ENCODE measurements at places on chromosomes 6 and 20.

GRCh38 chr6:2744209-2744771 lies 6.4 kb downstream of the MYLK4 start:
- no peak for DNase-seq

GRCh38 chr6:43970913-43971775 lies 156.1 kb downstream of the MRPL14 start:
- DNase-seq, result peak; percentile 44

DNA sequence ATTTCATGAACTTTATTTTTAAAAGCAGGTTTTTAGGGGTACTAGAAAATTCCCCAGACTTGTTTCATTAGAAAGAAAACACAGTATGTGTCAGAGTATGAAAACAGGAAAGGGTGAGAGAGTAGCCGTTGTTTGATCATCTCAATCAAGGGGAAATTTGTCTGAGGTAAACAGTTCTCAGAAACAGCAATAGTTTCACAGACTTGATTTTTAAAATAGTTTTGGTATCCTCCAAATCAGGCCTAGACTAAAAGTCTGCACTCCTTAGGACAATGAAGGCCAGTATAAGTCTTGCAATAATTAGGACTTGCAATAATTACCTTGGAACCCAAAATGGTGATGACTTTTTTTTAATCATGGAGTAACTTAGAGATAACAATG lies 176.6 kb upstream of the TAB2 start:
- DNase-seq, result no peak

- DNase-seq, result no peak
These were observed 29.0 kb upstream of the VSTM2L start for GRCh38 chr20:37873884-37874283.

DNA sequence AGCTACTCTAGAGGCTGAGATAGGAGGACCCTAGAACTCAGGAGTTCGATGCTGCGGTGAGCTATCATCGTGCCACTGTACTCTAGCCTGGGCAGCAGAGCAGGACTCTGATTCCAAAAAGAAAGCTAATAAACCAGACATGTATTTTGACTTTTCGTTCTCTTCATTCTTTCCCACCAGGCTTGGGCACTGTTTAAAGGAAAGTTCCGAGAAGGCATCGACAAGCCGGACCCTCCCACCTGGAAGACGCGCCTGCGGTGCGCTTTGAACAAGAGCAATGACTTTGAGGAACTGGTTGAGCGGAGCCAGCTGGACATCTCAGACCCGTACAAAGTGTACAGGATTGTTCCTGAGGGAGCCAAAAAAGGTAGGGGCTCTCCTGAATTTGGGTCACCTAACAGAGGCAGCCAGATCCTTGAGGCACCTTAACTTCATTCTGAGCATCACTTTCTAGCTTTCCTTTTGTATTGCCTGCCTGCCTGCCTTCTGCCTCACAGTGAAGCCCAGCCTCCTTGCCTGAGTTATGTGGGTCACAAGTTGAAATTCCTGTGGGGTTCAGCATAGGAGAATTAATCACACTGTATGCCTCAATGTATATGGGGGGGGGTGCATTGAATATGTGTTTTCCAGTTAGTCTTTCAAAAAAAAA lies 3.2 kb downstream of the IRF4 start:
- no peak for DNase-seq

DNA sequence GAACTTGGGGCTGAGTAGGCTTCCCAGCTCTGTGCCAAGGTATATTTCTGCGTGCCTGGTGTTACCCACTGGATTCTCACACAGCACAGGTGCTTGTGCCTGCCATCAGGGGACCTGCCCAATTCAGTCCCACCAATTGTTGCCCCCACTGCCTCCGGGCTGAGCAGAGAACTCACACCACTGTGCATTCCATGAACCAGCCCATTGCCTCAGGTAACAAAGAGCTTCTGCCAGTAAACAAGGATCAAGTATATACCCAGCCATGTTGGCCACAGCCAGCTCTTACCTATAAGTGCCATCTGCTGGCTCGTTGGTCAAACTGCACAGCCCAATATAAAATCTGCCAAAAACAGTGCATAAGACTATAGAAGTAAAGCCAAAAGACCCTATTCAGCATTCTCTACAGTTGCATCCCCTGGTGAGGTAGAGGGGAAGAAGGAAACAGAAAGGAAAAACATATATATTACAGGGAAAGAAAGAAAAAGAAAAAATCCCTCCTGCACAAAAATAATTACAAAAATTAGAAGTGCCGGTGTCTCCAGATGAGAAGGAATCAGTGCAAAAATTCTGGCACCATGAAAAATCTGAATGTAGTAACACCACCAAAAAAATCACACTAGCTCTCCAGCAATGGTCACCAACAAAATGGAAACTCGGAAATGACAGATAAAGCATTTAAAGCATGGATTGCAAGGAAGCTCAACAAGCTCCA lies 241.4 kb downstream of the IBTK start:
- no peak for DNase-seq

DNA sequence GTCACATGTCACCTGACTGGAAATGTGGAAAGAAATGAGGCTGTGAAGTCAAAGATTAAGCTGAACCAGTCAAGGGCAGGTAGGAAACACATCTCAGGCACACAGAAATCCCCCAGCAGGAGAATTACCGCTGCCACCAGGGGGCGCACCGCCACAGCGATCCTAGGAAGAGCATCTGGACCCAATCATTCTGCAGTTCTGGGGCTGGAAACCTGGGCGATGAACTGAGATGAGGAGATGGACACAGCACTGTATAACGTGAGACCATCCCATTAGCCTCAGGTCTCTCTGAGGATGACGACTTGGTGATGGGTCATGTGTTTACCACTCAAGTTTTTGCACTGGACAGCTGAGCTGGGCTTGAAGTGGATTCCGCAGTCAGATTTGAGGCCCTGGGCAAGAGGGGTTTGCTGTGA lies 6.5 kb upstream of the SLC24A3 start:
- DNase-seq, result peak; percentile 74

GRCh38 chr6:53464927-53465460 lies 79.9 kb downstream of the GCLC start:
- DNase-seq, result no peak

DNA sequence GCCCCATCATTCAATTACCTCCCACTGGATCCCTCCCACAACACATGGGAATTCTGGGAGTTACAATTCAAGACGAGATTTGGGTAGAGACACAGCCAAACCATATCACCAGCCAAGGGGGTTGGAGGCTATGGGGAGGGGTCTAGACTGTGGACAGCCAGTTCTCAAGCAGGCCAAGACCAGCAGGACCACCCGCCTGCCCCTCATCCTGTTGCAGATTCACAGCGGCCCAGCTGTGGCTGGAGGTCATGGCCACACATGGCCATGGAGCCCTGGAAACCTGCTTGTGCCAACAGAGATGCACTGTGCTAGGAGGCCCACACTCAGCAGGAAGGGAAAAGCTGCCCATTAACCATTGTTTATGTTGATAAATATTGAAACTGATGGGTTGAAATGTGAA lies 240.5 kb downstream of the TTLL2 start:
- no peak for DNase-seq

DNA sequence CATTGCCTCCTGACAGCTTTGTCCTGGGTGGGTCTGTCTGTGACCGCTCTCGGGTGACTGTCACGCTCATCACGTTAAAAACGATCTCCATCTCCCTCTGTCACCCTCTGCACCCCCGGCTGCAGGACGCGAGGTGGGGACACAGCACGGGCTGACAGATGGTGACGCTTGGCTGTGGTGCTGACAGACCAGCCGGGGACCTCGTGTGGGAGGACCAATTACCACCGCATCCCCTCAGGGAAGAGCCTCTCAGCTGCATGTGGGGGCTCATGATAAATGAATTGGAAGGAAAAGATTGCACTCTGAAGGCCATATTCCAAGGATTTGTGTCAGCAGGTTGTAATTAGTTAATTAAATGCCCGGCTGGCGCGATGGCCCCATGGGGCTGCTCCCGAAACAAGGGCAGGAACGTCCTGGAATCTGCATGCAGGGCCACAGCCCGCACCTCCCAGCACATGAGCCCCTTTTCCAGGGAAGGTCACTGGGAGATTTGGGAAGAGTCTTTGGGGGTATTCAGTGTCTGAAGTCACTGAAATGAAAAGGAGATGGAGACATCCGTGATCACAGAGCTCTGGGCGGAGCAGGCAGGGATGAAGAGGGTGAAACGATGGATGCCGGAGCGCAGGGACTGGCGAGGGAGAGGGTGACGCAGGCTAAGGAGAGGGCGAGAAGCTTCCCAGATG lies 87.1 kb downstream of the ERMARD start:
- peak; percentile 10 for DNase-seq

GRCh38 chr6:118589649-118590365 lies 41.7 kb downstream of the PLN start:
- no peak for DNase-seq

DNA sequence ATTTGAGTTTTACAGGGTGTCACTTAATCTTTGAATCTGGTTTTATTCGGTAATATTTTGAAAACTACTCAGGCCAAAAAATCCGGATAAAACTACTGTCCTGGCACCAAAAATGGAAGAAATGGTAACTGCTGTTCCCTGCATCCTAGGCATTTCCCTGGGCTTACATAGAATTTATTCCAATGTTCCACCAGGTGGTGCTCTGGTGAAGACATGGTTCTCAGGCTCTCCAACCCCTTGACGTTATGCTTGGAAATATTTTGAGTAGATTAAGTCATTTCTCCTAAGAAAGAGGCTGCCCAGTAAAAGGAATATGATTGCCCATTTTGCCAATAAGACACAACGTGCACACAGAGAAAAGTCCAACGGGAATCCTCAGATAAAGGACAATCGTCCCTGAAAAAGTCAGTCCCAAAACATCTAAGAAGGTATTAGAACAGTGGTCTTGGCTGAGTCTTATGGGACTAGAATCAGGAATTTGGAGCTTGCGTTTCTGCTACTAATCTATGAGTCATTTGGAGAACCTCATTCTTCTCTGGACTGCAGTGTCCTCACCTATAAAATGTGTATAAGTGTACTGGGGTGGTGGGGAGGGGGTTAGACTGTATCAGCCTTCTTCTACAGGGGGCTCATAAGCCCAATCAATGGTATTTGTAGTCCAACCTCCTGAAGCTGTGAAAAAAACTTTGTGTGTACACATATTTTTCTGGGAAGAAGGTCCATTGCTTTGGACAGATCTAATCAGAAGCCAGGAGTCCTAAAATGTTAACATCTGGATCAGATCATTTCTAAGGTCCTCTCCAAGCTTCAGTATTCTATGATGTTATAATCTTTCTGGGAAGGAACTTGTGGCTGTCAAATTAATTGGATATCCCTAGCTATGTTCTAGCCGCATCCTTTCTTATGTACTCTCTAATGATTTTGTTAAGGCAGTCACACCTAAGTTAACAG lies 131.0 kb upstream of the BMP2 start:
- no peak for DNase-seq

DNA sequence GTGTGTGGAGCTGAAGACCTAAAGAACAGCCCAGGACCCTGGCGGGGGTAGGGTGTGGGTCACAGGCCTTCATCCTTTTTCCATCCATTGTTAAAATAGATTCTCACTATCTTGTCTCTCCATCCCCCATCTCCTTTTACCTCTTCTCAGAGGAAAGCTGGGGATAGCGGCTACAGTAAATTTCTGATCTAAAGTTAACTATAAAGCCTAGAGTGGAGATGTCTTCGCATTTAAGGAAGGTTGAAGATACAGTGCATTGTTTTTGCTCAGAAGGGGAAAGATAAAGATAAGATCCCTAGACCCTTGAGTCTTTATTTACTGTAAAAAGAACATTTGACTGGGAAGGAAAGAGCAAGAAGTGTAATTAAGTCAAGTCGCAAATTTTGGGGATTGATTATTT lies 8.6 kb downstream of the FOXA2 start:
- no peak for DNase-seq

GRCh38 chr6:89763550-89763949 lies 56.0 kb downstream of the MDN1 start:
- DNase-seq, result no peak

GRCh38 chr6:67790569-67790968 lies 844.5 kb upstream of the ADGRB3 start:
- no peak for DNase-seq

- no peak for DNase-seq
These were observed 19.1 kb downstream of the PIM1 start for GRCh38 chr6:37188962-37189510.

- no peak for DNase-seq
These were observed 28.5 kb upstream of the ZNF831 start for GRCh38 chr20:59135093-59135492.

- DNase-seq, result no peak
These were observed 246.4 kb downstream of the KHDRBS2 start for GRCh38 chr6:62039605-62040004.

GRCh38 chr6:125863023-125863422 lies 72.3 kb downstream of the NCOA7 start:
- no peak for DNase-seq

DNA sequence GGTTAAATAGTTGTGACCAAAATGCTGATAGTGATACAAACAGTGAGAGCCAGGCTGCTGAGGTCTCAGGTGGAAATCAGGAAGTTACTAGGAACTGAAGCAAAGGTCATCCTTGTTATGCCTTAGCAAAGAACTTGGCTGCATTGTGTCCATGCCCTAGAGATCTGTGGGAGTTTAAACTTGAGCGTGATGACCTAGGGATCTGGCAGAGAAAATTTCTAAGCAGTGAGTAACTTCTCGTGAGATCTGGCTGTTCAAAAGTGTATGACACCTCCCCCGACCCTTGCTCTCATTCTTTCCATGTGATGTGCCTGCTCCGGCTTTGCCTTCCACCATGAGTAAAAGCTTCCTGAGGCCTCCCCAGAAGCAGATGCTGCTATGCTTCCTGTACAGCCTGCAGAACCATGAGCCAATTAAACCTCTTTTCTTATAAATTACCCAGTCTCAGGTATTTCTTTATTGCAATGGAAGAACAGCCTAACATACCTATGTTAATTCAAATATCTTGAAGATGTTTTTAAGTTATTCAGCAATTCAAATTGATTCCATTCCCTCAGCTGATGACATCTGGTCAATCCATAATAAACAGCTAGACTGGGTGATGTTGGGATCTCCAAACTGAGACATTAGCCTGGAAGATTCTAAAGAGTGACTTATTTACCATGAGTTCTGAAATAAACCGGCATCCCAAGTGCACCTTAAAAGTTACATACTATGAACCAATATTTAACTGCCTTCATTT lies 33.8 kb downstream of the KIF16B start:
- no peak for DNase-seq

DNA sequence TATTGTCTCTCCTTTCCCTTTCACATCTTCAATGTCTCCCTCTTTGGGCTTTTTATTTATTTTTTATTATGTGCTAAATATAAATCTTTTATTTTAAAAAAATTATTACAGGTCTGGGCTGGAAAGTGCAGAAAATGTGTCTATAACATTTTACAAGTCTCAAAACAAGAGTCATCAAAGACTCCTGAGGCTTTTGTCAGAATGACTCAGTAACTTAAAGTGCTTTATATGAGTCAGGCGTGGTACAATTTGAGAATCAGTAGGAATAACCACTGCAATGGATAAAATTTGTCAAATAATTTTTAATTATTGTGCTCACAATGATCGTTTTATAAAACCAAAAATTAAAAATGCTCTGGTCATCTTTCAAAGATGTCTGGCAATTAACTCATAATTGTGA lies 193.9 kb downstream of the MMUT start:
- DNase-seq, result no peak

- no peak for DNase-seq
These were observed 162.7 kb downstream of the GRM4 start for GRCh38 chr6:33983109-33983716.
